Stimulated activated naive CD4-positive, alpha-beta T cell (primary cell): ENCODE measurements at places on chromosomes 3 and 15.

GRCh38 chr15:28921336-28921735, 35.6 kb downstream of the APBA2 start:
- DNase-seq: no peak

GRCh38 chr3:40096661-40097111, 212.8 kb upstream of the EIF1B start:
- DNase-seq: no peak

- DNase-seq: no peak
These were observed 39.2 kb downstream of the RAB27A start for GRCh38 chr15:55250392-55250791.

DNA sequence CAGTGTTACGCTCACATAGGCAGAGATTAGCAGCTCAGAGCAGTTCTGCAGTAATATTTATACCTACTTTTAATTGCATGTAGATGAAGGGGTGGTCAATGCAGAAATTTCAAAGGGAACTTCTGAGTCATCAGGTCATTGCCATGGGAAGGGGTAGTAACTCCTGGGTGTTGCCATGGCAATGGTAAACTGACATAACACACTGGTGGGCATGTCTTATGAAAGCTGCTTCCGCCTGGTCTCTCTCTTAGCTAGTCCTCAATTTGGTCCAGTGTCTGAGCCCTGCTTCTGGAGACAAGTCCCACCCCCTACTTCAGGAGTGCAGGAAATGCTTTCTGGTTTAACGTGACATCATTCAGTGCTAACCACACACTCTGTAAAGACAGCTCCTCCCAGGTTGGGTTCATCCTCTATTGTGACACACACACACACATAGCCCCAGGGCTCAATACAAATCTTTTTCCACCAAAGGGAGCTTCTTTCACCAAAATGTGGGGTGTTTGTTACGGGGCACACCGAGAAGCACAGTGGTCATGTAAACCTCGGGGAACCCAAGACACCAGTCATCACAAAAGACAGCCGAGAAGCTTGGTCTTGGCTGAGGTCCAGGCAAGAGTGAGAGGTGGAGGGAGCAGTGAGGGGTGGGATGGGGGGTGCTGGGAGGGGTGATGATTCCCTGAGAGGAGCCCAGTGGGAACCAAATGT, 74.5 kb downstream of the TLE3 start:
- no peak for DNase-seq

DNA sequence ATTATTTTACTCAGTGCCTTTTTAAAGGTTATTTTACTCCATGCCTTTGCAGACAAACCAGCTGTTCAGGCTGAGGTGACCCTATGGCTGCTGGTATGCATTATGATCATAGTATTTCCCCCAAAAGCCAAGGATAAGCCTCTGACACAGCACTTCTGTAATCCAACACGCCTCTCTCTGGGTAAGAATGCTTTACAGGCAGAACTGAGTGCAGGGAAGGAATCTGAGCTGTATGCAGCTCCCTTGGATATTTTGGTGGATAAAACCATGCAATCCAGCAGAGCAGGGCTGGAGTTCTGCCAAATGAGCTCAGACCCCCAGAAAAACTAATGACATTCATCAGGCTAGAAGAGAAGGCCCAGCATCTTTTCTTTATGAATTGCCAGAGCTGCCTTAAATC, 11.7 kb upstream of the MAP1A start:
- no peak for DNase-seq

DNA sequence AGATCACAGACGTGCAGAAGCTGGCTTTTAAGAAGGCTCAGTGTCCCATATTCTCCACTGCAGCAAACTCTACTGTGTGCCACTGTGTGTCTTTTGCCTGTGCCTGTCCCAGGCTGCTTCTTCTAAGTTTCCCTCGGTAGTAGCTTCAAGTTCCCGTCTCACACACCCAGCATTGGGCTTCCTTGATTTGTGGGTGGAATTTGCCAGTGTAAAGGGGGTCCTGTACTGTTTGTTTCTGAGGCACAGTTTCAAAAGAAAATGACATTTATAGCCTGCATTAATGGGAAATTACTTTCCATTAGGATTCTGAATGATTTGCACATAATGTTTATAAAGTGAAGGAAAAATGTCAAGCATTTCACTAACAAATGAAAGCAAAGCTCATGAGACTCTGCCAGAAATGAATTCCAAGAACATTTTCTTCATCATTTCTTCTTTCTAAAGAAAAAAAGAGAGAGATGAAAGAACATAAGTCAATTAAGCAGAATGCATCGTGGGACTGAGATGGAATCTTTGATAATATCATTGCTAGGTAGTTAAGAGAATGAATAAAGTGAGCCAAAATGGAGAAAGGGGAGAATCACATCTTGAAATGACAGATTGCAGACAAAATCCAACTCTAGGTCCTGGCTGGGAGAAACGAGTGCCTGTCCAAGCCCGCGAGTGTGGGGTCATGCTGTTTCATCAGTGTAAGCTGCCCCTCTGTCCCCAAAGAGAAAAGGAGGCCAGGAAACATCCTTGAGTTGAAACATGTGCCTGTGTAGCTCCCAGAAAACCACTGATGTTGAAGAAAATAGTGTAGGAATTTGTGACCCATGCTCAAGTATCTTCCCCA, 48.6 kb upstream of the ADAMTSL3 start:
- no peak for DNase-seq

GRCh38 chr15:89119489-89120478, 31.5 kb downstream of the ABHD2 start:
- no peak for DNase-seq

- DNase-seq: no peak
These were observed 414.8 kb downstream of the LPP start for GRCh38 chr3:188568736-188569135.

- no peak for DNase-seq
These were observed 44.2 kb upstream of the PLXNA1 start for GRCh38 chr3:126938520-126939337.

DNA sequence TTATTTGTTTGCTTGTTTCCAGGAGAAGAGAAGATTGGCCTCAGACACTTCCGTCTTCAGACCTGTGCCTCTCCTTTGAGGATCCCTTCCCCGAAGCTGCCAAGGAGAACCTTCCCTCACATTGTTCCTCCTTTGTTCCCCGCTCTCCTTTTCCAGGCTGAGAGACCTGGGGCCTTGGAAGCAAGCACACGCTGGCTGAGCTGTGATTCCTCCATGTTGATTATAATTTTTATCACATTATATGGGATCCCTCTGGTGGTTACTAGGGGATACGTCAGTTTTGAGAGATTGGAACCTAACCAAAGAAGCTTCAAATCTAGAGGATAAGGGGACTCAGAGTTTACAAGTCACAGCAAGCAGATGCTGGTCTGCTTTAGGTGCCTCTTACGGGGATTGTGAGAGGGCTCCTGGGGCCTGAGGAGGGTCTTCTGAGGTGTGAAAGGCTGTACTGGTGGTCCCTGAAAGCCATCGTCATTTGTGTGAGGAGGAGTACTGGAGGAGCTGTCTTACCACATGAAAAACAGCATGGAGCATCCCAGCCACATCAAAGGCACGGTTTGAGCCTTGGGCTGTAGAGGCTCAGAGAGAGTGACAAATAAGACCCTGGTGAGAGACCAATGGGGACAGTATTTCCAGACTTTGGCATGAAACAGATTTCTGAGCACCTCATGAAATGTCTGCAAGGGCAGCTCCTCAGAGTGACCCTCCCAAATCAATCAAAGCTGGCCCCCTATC, 760.1 kb upstream of the CFAP20DC start:
- no peak for DNase-seq

DNA sequence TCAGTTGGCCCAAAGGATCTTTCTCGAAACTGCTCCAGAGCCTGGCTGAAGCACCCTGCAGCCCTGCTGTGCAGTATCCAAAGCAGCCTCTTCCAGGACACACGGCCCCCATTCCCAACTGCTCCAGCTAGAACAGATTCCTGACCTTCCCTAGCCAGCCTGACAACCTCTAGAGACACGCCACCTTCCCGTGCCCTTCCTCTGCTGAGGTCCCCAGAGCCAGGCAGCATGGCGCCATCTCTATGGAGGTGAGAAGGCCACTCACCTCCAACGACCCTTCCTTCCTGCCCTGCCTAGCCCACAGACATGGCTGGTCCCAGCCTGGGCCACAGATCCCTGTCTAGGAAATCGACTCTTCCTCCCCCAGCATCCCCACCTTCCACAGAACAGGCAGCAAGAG, 3.1 kb downstream of the KIF7 start:
- DNase-seq: no peak

GRCh38 chr3:116374901-116375300, 70.4 kb downstream of the LSAMP start:
- no peak for DNase-seq

GRCh38 chr3:39103791-39104552, 3.5 kb downstream of the GORASP1 start:
- no peak for DNase-seq

GRCh38 chr3:152243721-152244516, 24.8 kb upstream of the MBNL1 start:
- no peak for DNase-seq

DNA sequence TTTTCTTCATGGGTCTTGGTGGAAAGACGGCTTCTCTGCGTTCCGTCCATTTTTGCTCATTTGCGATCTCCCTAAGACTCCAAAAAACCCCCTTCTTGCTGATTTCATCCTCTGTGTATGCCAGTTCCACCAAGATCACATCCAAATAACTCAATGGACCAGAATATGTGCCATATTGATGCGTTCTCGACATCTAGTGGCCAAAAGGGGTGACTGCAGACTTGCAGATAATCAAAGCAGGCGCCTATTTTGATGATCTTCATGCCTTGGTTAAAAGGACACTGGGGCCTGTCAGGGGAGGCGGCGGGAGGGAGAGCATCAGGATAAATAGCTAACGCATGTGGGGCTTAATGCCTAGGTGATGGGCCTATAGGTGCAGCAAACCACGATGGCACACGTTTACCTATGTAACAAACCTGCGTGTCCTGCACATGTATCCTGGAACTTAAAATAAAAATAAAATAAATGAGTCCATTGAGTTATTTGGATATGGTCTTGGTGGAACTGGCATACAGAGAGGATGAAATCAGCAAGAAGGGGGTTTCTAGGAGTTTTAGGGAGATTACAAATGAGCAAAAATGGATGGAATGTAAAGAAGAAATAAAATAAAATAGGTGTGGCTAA, 104.2 kb upstream of the RAD18 start:
- DNase-seq: no peak

DNA sequence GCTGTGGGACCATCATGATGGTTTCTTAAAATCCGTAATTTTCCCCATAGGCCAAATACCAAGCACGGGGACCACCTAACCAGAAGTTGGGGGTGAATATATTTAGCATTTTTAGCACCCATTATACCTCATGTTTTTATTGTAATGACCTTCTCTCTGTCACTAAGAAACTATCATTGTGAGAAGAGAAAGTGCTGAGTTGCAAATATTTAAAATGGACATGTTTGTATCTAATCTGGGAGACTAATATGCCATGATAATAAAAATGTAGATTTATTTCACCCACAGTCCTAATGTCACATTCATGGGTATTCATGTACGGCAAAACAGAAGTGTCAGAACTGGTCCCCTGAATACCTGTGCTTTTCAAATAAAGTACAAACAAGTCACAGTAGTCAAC, 398.9 kb upstream of the NR2F2 start:
- DNase-seq: no peak

GRCh38 chr15:39717134-39717533, 65.5 kb downstream of the FSIP1 start:
- DNase-seq: no peak

GRCh38 chr15:83653288-83653638, 660 bp upstream of the ADAMTSL3 start:
- DNase-seq: no peak

GRCh38 chr3:14317057-14317553, 85.3 kb upstream of the SLC6A6 start:
- DNase-seq: no peak

DNA sequence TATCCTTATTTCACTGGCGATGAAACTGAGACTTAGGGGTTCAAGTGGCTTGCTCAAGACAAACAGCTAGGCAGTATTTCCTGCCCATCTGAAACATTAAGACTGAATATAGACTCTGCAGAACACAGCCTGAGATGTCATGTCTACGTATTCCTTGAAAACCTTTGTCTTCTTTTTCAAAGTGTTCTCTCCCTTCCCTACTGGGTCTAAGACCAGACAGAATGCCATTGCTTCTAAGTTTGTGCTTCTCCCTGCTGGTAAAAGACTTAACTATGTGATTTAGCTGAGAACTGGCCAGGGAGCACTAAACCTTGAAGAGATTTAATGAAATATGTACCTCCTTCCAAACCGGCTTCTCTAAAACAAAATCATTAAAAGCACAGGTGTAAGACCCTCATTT, 9.9 kb downstream of the BCL6 start:
- DNase-seq: no peak
